ENCODE measurements at places on chromosomes 1 and 21.

DNA sequence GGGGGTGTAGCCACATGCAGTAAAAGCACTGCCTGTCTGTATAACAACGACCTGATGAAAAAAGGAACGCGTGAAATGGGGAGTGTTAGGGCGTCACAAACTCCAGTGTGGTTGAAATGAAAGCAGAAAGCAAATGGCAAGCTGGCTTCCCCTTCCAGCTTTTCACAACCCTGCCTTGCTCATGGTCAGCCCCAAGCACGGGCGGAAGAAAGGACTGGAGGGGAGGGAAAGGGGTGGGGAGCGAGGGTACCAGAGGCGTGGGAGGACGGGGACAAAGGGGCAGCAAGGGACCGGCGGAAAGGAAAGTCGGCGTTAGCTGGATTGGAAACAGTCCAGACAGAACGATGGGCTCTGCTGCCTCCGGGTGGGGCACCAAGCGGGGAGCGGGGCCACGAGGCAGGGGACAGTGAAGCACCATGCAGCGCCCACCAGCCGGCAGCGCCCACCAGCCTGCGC, 9.6 kb downstream of the VPS26C start:
- no peak for DNase-seq

GRCh38 chr1:32878183-32878582, 7.5 kb upstream of the FNDC5 start:
- no peak for DNase-seq

GRCh38 chr1:117633936-117634335, 28.1 kb downstream of the TENT5C start:
- no peak for DNase-seq

GRCh38 chr21:37128076-37128475, 55.0 kb downstream of the TTC3 start:
- DNase-seq, result no peak

DNA sequence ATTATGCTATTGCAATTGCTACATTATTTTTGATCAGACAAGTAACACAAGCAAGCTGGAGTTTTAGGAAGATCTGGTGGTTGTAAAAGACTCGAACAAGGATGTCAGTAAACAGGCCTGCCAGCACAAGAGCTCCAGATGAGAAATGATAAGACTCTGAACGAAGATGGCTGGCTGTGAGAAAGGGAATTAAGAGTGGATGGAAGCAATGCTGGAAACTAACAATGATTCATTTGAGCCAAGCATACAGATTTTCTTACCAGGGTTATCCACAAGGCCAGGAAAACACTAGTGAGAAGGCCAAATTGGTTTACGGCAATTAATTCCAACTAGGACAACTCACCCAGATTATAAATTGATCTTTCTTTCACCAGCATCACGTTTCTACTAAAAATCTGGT, 54.2 kb downstream of the NRIP1 start:
- no peak for DNase-seq

DNA sequence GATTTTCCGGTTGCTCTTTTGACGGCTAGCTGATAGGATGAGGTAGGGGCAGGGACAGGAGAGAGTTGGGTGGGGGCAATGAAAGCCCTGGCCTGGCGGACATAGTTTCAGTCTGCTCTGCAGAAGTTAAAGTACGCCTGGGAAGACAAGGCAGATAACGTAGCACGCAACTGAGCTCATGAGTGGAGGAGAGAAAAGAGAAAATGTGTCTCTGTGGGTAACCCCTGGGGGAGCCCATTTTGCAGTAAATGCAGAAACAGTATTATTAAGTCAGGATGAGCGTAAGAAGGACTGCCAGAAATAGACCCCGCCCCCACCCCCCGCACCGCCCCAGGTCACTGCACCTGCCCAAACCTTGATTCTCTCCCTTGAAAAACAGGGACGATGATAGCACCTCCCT, 51.7 kb upstream of the TARBP1 start:
- DNase-seq, result no peak

DNA sequence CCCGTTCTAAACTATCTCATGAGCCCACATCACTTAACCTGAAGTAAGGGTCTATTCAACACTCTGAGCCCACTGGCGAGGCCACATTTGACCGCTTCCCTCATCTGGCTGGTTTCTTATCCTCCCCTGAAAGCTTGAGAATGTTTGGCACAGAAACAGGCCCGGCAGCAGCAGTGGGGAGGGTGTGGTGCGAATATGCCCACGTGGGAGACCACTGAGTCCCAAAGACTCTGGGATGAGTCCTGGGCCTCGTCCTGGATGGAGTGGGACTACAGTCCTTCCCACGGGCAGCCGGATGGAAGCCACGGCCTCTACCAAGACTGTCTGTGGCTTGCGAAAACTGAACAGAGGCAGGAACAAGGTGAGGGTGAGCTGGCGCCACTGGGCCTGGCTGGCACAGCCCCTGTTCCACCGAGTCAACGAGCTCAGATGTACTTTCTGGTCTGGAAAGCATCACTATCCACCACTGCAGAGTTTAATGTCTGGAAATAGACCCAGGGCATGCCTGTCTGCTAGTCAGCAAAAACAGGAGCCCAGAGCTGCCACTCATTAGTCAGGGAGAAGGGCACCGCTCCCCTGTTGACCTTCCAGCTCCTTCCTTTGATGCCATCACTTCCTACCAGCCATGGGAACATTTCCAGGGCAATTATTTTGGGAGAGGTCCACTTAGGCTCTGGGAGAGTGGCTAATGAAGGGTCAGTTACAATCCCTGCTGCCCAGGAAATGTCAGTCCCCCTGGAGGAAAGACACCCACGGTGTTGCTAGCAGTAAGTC, 386.6 kb downstream of the MATN1 start:
- DNase-seq, result no peak

- no peak for DNase-seq
Observed at GRCh38 chr1:100413035-100413434, 60.7 kb downstream of the CDC14A start.

GRCh38 chr1:227225715-227226346, 92.5 kb downstream of the CDC42BPA start:
- no peak for DNase-seq

GRCh38 chr1:202216691-202217090, 23.1 kb downstream of the LGR6 start:
- DNase-seq, result no peak

GRCh38 chr1:45393718-45394302, 53.6 kb upstream of the MUTYH start:
- DNase-seq, result no peak

DNA sequence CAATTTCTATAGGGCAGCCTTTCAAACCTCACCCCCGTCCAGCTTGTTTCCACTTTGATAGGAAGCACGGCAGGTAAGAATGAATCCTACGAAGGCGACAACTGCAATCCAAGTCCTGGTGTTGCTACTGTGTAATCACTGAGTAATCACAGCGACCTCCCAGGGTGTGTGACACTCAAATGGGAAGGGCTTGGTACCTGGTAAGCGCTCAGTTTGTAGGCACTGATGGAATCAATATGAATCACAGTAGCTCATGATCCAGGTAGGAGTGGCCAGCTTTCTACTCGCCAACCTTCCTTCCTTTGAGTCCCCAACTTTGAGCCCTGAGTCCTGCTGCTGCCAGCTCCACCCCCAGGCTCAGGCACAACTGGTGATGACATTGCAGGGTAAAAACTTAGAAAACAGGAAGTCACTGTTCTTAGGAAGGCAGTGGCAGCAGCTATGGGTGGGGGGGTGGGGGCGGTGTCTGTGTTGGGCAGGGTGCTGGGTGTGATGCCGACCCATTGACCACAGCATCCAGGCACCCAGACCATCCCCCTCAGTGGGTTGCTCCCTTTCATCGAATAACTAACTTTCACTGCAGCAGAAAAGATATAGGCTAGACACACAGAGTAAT, 70.7 kb downstream of the CD247 start:
- no peak for DNase-seq

- no peak for DNase-seq
Observed at GRCh38 chr1:920010-920409, 3.7 kb upstream of the SAMD11 start.

GRCh38 chr1:216207154-216207553, 216.1 kb downstream of the USH2A start:
- DNase-seq, result no peak

DNA sequence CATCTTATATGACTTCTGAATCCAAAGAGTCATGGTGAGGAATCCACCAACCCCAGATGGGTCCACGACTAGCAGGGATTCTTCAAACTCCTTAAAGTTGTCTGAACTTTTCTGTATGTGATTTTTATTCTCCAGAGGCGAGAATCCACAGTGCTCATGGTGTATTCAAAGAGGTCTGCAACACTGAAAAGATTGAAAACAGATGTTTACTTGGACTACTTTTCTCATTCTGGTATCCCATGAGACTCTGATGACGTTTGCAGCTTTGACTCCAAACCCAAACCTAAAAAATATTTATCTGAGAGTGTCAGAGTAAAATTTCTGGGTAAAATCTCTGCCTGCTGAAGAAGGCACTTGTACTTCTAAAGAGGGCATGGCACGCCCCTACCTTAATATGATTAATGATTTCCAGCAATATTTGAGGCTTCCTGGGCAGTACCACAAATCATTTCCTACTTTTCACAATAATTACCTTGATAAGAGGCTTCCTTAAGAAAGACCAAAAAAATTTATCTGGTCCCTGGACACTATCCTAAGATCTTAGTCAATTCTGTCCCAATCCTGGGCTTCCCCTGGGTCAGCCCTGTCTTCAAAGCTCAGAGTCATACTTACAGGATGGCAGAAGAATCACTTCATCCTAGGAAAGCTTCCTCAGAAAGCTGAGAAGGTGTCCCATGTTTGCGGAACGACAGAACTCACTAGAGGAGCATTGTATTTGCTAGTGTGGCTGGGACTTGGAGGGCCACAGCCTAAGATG, 76.5 kb upstream of the MAP10 start:
- no peak for DNase-seq

- DNase-seq, result no peak
Observed at GRCh38 chr21:42581336-42581992, 67.8 kb downstream of the SLC37A1 start.

DNA sequence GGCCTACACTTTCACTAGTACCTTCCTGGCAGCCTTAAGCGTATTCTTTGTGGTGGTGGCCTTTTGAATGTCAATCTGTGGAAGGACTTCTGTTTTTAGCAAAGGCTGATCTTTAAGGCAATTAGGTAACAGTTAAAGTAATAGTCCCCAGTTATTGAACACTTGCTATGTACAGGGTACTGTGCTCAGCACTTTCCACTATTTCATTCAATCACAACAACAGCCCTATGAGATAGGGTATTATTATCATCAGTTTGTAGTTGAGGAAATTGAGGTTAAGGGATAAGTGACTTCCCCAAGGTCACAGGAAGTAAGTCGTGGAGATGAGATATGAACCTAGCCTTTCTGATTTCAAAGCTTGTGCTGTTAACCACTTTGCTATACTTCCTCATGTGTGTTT, 185.7 kb downstream of the ST6GALNAC3 start:
- no peak for DNase-seq

GRCh38 chr1:192108161-192108560, 50.1 kb upstream of the RGS18 start:
- no peak for DNase-seq

DNA sequence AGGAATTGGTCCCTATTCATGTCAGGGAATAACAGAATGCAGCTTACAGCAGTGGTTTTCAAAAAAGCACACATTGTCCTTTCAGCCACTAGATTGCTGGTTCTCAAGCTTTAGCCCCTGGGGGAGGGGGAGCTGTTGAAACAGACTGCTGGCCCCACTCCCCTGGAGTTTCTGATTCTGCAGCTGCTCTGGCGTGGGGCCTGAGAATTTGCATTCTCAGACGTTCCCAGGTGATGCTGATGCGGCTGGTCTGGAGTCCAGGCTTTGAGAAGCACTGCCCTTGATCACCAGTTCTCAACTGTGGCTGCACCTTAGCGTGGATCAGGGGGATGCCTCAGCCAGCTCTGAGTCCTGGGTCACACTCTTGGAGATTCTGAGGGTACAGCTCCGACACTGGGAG, 62.7 kb upstream of the LAPTM5 start:
- DNase-seq, result no peak

DNA sequence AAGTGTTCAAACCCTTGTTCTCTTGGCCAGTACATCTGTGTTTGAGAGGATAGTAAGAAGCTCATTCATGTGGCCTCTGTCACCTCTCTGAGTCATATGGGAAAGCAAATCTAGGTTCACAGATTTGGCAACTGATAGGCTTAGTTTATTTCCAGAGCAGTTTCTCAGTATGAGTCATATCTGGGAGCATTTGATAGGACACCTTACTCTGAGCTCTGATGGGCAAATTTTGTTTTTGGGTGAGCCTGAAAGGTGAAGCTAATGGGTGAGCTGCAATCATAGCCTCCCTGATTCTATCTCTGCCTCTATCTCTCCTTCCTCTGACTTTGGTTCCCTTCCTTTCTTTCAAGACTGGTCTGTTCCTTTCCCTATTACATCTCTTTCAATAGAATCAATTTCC, 134.4 kb downstream of the S1PR1 start:
- no peak for DNase-seq

GRCh38 chr1:157448636-157449035, 103.7 kb downstream of the FCRL5 start:
- DNase-seq, result no peak

DNA sequence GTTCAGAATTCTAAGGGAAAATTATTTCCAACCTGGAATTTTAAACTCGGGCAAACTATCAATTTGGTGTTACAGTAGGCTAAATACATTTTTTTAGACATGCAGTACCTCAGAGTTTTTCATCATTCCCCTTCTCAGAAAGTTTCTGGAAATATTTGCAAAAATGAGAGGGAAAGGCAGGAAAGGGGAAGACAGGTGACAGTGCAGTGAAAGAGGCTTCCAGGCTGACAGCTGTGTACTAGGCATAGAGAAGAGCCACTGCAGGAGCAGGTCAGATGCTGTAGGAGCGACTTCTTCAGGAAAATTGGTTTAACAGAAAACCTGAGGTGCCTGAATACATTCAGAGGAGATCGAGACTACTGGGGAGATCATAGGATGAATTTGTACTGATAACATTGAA, 19.9 kb downstream of the CERS2 start:
- no peak for DNase-seq

DNA sequence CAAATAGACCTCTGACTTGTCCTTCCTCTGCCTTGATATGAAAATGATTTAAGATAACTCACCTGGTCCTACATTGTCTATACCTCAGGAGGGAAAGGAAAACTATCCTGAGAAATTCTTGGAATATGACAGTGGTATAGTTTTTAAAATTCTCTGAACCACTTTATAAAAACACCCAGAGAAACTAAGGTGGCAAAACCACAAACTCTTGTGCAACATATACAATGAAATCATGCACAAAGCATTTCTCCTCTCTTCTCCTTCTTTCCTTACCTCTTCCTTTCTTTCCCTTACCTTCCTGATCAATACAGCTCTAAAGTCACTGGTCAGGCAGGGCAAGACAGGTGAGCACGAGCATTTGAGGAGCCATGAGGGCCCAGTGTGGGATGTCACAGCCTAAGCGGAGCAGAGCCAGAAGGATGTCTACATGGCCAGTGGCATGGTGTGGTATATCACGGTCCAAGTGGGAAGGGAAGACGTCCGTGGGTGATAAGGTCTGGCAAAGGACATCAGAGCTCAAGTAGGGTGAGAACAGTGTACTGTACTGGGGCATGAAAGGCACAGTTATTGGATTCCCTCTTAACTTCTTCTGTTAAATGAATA, 543.3 kb downstream of the DPYD start:
- no peak for DNase-seq

DNA sequence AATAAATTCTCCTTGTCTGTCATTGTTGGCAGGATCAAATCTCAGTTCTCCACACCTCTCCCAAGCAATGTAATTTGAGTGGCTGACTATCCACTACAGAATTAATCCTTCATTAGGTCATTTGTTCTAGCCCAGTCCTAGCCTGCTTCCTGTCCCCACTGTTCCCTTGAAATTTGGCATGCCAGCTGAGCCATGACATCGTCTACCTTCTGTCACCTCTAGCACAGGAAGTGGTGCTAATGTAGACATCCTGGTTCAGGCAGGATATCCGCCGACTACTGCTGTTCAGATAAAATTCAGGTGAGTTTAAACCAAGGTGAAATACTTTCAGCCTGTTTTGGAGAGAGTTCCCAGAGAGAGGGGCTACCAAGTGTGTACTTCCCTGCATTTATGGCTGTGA, 5.9 kb downstream of the CHRM3 start:
- no peak for DNase-seq
